ENCODE measurements at places on chromosomes 3 and 15. TPM values are rescaled to one million over a fixed set of nuclear protein-coding genes. Genes with fewer than 3 reads are reported as not detected.

The TATDN2 gene
- 10.7 TPM for polyA plus RNA-seq

DNA sequence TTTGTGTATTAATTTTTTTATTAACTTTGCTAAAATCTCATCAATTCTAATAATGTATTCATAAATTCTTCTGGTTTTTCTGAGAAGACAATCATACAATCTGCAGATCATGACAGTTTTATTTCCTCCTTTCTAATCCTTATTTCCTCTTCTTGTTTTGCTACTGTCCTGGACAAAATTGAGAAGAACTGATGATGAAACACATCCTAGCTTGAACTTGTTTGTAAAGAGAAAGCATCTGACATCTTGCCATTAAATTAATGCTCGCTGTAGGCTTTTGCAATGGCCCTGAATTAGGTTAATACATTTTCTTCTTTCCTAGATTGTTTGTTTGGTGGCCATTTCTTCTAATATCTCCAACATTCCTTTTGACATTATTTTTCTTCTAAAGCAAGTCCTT, 110.9 kb upstream of the TPM1 start:
- DNase-seq, result no peak

DNA sequence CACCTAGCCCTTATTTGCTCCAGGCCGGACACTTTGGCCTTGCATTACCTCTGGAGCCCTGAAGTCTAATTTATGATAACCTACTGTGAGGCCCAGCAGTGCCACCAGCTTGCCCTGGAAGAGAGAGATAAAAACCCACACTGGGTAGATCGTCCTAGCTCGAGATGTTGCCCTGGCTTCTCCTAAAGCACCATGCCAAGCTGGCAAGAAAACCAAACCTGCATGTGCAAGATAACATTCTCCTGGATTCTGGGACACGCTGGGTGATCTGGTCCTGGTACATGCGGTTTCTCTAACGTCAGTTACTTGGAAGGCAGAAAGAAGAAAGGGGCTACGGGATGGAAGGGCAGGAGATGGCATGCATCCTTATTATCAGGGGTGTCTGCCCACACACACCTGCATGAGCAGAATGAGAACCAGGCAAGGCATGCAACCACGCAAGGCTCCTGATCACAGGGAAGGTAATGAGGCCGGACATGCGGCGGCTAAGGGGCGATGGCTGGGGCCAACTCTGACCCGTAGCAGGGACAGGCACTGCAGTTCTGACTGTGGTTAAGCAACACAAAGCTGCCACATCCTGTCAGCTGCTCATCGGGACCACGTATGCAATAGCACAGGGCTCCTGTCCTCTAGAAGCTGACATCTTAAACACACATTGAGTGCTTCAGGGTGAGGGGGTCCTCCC, 73.0 kb downstream of the OXNAD1 start:
- DNase-seq, result no peak

- DNase-seq, result no peak
Observed at GRCh38 chr3:186220365-186220764, 111.5 kb upstream of the ETV5 start.

GRCh38 chr3:71785532-71786216, 726 bp upstream of the PROK2 start:
- no peak for DNase-seq

- DNase-seq, result no peak
Observed at GRCh38 chr3:67526246-67526645, 128.2 kb downstream of the SUCLG2 start.

- DNase-seq, result no peak
Observed at GRCh38 chr3:115415246-115415996, 207.9 kb upstream of the GAP43 start.

DNA sequence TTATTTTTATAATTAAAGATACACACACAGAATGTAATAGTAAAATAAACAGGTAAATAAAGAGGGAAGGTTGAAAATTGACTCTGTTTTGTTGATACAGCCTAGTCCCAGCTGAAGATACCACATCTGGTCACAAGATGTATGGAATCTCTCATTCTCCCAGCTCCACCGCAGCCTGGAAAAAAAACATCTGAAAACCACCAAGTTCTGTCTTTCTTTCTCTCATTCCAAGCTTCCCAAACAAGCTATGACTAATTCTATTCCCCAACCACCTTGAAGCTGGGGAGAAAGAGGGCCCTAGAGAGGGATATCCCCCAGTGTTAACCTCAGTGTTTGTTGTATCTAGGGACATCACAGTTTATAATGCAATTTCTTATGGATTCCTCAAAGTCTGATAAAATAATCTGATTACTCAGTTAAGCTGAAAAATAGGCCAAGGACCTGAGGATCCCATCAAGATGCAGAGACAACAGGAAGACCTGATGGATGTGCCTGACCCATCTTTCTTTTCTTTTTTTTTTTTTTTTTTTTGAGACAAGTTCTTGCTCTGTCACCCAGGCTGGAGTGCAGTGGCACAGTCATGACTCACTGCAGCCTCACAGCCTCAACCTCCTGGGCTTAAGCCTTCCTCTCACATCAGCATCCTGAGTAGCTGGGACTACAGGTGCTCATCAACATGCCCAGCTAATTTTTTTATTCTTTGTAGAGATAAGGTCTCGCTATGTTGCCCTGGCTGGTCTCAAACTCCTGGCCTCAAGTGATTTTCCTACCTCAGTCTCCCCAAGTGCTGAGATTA, 38.1 kb downstream of the SRGAP3 start:
- no peak for DNase-seq

DNA sequence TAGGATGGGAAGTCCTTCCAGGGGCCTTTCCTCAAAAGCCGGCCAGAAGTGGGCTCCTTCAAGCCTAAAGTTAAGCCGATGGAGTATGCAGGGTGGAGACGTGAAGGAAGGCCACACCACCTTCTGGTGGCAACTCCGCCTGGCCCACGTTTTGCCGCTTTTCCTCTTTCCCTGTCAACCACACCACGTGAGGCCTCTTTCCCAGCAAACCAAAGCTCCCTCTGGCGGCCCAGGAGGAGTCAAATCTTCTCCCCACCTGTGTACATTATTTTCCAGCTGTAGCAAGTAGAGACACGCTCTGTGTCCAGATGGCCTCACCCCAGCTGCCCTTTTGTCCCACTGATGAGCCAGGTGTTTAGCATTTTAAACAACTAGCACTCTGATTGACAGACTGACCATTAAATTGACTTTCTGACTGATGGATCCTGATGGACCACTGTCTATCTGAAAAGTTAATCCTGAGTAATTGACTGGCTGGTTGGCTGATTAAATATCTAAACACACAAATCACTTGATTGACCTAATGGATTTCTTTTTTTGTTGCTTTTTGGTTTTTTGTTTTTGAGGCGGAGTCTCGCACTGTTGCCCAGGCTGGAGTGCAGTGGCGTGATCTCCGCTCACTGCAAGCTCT, 59.6 kb upstream of the ZBTB38 start:
- DNase-seq, result peak; percentile 54

DNA sequence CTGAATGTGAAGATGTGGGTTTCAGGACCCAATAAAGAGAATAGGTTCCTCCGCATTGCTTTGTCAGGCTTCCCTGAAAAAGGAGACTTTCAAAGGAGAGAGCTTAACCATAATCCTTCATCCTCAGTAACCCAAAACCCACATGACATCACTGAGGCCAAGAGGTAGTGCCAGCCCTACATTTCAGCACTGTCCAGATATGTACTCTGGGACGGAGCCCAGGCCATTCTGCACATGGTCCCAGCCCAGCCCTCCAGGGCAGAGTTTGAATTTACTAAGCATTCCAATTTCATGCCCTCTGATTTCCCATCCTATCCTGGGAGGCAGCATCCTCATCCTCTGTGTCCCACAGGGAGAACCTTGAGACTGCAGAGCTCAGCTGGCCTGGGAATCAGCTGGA, 210.5 kb downstream of the GABRB3 start:
- DNase-seq, result no peak

Data from endothelial cell of umbilical vein (primary cell).